Glomerular endothelial cell (primary cell): ENCODE measurements at places on chromosomes 13 and 19.

GRCh38 chr19:53936029-53936428, 26.7 kb upstream of the CACNG8 start:
- DNase-seq: no peak

DNA sequence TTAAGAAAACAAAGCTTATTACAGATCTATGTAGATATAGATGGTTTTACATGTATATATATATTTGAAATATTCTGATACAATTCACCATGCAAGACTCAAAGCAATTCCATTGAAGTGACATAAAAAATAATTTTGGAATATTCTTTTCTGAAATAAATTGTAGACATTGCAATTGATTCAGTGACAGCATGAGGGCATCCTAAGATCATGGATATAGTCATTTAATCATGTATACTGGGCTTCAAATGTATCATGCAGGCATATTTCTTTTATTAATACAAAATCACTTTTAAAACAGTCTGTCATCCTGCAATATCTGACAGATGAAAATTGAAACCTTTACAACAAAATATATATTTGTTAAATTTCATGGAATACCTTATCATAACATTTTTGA, 286.7 kb upstream of the SLITRK6 start:
- DNase-seq: no peak

DNA sequence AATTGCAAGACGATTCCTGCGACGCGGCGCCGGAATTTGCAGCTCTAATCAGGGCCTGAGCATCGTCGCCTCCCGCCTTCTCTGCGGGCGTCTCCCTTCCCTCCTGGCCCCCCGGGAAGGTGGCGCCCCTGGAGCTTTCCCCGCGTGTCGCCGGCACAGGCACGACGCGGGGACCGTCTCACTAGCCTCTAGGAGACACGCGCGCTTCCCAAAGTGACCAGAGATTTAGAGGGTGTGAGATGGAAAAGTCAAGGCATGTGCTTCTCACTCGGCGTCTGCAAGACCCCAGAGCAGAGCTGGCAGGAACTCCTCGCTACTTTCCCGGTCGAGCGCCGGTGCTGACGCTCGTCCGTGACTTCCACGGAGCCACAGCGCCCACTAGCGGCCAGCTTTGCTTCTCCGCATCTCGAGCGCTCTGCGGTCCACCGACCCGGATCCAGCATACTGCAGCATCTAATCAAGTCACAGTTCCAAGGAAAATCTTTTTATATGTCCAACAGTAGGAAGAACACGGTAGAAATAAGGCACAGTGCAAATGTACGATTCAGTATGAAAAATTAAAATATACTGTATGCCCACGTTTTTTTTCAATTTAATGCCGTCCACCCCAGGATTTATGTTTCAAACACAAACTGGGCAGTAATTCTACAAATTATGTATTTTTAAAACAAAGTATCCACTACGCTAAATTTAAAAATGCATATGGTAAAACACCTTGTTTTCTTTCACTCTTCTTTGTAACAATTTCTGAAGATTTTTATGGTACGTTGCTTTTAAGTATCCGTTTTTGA, 977 bp upstream of the EFNB2 start:
- DNase-seq: no peak

DNA sequence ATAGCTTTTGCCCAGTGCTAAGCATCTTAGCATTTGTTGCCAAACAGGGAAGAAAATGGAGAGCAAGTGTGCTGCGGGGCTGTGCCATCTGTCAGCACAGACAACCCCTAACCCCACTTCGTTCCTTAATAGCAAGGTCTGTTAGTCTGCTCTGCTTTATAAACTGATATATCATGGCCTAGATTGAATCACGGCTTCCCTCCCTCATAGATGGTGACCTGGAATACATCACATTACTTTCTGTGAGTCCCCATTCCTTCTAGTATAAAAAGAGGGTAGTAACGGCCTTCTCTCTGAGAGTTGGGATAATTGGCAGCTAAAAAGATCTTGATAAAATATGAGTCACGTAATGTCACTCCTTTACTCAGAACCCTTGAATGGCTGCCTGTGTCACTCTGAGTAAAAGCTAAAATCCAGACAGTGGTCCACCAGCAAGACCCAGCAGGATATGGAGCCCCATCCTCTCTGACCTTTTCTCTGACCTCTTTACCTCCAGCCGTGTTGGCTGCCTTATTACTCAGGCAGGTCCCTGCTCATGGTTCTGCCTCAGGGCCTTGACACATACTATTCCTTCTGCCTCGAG, 151.7 kb downstream of the DLEU7 start:
- no peak for DNase-seq

- no peak for DNase-seq
Observed at GRCh38 chr19:53157626-53158025, 1.2 kb downstream of the ZNF347 start.

GRCh38 chr13:113086031-113086750, 19.4 kb upstream of the F7 start:
- DNase-seq: no peak

GRCh38 chr19:4371247-4372164, 28.1 kb downstream of the MPND start:
- no peak for DNase-seq

DNA sequence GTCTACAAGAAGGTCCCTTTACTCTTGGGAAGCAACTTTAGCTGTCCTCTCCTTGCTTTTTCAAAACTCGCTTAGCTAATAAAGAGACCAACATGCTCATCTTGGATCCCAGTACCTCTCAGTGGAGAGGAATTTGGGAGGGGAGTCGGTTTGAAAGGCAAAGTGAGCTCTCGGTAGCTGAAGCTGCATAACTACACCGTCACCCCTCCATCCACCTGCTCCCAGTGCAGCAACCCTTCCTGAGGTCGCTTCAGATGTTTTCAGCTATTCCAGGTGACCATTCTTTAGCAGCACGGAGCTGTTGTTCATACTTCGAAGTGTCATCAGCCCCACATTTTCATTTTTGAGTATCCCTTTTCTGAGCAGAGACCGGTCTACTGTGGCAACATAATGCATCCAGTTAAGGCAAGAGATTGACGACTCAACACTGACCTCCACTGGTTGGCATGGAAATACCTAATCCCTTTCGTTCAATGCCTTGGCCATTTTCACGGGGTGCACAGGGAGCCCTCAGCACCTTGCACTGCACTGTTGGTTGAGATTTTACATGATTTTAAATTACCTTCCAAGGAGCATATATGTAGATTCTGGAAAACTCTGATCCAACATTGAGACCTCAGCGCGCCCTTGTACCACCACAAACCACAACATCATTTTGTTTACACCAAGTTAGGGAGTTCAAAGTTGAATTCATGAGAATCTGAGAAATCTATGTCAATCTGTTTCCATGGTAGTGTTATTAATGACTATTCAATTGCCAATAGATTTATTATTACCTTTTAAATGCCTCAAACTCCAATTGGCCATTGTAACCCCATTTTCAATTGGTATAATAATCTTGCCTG, 42.2 kb downstream of the DLEU7 start:
- DNase-seq: peak; percentile 52

- no peak for DNase-seq
Observed at GRCh38 chr13:102002287-102002686, 399.6 kb downstream of the FGF14 start.

DNA sequence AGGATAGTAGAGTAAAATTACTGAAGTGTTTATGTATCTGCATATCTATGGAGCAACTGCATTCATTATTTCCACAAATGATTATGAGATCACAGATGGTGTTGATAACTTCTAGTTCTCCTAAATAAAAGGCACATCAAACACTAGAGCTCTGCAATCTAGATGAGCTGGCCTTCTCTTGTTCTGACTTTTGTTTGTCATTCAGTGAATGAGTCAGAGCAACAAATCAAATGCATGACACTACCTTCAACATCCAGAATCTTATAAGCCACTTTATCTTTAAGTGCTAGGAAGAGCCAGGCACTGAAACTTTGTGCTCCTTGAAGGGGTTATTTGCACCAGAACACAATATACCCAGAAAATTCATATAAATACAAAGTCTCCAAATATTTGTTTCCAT, 456.0 kb downstream of the PCDH17 start:
- DNase-seq: no peak

DNA sequence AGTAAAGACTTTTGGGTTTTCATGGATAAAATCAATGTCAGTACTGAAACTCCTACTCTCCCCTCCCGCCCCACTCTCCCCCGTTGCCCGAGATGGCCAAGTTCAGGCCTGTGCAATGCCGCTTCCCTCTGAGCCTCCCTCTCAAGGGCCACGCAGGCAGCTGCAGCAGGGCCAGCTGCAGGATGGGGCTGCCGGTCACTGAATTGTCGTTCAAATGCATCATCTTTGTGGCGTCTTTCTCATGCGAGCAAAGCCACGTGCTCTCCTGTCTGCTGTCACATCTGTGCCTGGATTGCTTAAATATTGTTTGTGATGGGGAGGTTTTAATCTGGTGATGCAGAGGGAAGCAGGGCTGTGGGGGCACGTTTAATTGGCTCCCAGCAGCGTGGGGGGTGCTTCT, 26.6 kb downstream of the SHISA2 start:
- DNase-seq: no peak

DNA sequence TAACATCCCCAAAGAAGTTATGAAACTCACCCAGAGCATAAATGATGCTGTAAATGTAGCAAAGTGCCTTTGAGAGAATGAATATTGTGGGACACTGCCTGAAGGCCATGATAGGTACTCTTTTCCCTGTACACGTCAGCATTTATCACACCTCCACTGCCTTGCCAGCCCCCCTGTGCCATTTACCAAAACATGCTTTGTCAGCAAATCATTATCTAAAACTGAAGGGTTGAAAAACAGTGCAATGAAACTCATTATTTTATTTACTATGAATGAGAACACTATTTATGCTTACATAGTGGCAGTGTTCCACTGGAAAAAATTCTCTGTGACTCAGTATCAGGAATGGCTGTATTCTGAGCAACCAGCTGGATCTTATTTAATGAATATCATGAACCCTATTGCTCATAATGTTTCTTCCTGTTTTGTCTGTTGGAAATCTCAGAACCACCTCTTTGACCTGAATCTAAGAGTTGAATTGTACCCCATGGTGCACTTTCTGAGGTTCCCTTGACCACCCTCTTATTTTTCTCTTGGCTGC, 564.1 kb downstream of the DCT start:
- DNase-seq: no peak

DNA sequence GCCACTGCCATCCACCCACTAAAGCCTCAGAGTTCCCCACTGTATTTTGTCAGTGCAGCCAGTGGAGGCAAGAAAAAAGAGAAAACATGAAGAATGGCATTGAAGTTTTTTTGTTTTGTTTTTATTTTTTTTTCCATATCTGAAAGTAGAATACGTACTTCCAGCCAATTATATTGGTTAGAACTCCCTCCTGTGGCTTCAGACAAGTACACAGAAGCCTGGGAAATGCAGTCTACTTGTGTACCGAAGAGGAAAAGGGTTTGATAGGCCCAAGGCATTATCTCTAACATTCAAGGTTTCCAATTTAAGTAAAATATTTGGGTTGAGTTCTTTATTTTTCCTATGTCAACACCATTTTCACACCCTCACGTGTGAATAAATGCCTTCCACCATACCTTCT, 696.2 kb upstream of the GPC6 start:
- DNase-seq: no peak
